Kidney capillary endothelial cell (primary cell): ENCODE measurements at places on chromosomes 5 and 9.

GRCh38 chr9:114258866-114259797 lies 63.8 kb upstream of the ORM1 start:
- no peak for DNase-seq

GRCh38 chr9:111922324-111923013 lies 25.9 kb downstream of the UGCG start:
- DNase-seq: no peak

DNA sequence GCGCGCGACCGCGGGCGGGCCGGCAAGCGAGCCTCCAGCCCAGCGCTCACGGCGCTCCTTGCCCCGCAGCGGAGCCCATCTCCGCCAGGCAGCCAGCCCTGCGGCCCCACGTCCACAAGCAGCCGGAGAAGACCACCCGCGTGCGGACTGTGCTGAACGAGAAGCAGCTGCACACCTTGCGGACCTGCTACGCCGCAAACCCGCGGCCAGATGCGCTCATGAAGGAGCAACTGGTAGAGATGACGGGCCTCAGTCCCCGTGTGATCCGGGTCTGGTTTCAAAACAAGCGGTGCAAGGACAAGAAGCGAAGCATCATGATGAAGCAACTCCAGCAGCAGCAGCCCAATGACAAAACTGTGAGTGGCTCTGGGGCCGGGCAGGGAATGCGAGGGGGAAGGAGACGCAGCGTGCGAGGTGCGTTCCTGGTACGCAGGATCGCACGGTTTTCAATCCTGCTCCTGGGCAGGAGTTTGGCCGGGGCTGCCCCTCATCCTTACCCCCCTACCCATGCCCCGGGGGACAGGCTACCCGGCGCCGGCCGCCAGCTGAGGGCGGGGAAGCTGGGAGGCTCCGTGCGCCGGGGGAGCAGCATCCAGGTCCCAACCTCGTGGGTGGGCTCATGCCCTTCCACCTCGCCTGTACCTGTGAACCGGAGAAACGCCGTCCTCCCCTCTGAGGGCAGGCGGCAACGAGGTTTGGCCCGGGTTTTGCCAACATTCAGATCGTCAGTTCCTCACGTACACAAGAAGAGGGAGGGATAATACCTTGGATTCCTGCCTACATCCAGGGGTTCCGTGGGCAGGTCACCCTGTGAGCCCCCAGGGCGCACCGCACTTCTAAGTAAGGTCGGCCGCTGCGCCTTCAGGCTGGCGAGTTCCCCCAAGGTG lies 6.6 kb downstream of the ISL1 start:
- DNase-seq: no peak

GRCh38 chr9:69194702-69195418 lies 20.8 kb downstream of the TJP2 start:
- no peak for DNase-seq

- DNase-seq: no peak
Measured at GRCh38 chr9:129687391-129687790, 21.9 kb downstream of the PRRX2 start.

DNA sequence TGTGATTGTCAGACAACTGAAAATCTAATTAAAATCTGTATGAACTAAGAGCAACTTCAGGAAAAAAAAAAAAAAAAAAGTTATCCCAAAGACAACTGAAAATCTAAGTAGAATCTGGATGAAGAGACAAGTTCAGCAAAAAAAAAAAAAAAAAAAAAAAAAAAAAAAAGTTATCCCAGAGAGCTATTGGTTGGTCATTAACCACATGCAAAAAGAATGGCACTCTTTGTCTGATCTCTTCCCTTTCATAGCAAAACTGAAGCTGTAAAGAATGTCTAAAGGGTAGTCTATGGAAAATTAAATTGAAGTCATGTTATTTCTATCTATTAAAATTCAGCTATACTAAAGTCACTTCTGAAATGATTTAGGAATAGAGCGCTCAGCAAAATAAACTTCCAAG lies 32.9 kb downstream of the STRBP start:
- no peak for DNase-seq

DNA sequence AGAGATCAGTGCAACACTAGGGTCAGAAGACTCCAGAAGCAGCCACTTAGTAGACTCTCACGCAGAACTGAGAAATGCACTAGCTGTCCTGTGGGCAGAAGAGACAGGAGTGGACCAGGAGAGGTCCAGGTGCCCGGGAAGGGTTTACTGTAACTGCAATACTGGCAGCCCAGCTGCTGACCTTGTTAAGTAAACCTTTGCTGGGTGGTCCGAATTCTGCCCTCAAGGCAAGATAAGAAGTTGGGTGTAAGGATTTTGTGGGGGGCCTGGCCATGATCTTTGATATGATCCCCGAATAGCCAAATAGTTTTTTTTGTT lies 91.3 kb downstream of the PDE6A start:
- DNase-seq: no peak

DNA sequence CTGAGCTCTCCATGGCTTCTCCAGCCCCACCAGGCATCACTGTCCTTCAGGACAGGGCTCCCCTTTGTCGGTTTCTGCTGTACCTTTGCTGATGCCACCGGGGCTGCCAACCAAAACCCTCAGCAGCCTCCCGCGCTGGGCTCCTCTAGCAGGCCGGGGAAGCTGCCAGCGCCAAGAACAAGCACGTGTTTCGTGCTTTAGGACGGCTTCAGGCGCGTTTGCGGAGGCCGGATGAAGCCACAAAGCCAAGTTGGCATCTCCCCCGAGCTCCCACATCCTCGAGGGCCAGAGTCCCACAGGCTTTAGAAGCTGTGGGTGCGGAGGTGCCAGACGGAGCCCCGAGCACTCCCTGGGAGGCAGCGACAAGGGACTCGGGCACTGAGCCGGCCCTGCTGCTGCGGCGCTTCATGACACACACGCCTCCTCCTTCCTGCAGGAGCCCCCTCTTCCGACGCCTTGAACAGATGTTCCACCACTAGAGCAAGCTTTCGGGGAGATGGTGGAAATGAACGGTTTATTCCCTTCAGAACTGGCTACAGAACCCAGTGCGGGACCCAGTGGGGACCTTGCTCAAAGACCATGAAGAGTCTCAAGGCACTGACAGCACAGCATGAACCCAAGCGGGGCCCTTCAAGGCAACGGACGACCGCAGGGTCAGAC lies 36.7 kb downstream of the SARDH start:
- no peak for DNase-seq

DNA sequence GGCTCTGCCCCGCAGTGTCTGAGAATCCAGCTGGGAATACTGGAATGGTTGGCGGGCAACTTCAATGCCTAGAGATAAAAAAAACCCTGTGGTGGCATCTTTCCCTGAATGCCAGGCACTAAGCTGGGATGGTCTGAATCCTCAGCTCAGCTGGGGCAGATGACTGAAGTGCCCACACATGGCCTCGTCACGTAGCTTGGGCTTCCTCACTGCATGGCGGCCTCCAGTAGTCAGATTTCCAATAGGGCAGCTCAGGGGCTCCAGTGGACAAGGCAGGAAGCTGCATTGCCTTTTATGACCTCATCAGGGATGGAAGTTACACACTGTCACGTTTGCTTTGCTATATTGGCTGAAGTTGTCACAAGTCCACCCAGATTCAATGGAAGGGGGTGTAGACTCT lies 24.3 kb upstream of the FUBP3 start:
- no peak for DNase-seq

- DNase-seq: no peak
Measured at GRCh38 chr9:97438666-97439065, 26.8 kb downstream of the TDRD7 start.

DNA sequence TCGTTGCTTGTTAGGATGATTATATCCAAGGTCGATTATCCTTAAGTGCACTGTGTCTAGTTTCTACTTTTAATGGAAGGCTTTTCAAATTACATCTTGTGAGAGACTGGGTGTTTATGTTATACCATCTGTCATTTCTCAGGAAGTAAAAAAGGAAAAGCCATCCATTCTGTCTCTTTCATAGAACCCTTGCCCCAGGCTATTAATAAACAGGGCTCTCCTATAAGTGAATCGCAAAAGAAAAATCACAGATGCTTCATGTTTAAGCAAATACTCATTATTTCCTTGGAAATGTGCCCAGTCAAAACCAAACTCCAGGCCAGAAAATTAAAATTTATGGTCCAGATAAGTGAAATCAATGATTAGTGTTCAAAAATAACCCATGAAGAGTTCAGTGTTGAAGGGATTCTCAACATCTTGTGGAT lies 58.1 kb downstream of the STARD4 start:
- no peak for DNase-seq

- no peak for DNase-seq
Measured at GRCh38 chr9:101727612-101728524, 10.6 kb downstream of the GRIN3A start.

DNA sequence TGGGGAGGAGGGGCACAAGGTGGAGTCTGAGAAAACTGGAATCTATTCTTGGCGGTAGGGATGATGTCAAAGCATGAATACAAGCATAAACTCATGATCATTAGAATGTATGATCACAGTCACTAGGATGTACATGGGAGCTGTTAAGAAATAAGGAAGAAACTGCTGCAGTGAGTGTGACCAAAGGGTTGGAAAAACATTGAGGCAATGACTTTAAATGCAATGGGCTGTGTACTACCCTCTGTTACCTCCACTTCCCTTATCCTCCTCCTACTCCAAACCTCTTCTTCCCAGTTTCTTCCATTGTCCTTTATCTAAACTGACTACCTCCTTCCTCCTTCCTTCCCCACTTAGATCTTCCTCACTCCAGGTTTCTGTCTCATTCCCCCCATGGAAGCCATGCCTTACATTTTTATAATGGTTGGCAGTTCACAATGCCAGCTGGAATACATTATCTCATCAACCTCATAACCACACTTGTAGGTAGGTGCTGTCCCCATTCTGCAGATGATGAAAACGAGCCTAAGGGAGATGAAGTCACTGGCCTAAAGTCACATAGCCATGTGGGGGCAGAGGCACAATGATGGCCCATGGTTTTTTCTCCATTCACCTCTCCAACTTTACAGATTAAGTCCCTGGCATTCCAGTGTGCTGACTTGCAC lies 21.9 kb upstream of the TNFSF15 start:
- no peak for DNase-seq

DNA sequence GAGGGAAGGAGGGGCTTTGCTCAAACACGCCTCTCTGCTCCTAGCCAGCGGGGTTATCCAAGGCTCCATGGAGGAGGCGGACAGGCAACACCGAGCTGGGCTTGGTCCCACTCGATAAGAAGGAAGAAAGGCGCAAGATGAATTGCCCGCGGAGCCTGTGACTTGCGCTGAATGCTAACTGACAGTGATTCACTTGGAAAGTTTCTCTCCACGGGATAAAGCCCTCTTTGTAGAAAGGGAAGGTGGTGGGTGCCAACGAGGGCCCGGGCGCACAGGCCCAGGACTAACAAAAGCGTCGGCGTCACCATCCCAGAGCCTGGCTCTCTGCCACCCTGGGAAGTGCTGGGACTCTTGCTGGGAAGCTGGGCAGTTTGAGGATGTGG lies 76.0 kb downstream of the VAV2 start:
- no peak for DNase-seq

DNA sequence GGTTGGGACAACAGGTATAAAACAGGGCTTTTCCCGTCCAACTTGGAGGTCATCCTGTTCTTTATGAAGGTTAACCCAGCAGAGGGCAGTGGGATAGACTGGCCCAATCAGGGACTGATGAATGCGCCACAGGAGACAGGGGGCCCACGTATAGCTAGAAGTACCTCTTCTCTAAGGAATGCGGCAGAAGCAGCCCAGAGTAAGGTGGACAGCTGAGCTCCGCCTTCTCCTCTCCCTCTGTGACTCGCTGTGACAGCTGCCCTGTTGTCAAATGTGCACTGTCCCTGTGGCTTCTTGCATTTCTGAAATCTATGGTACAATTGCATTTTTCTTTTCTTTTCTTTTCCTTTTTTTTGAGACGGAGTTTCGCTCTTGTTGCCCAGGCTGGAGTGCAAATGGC lies 306.6 kb downstream of the FBXL7 start:
- no peak for DNase-seq

DNA sequence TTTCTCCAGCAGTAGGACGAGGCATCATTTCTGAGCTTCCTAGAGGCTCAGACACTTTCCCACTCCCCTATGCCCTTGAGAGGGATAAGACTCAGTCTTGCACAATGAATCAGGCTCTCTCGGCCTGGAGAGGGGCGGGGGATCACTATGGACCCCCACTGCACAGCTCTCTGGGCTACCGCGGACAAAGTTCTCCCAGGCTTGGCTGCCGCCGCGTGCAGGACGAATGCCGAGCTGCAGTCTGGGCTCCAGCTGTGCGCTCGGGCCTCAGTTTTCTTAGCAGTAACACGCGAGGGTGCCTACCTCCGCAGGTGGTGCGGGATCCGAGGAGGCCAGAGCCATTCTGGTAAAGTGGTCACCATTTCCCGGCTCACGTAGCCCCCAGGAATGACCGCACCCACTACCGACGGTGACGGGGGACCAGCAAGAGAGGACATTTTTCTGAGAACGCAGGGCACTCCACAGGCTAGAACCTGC lies 3.4 kb upstream of the MYORG start:
- no peak for DNase-seq

DNA sequence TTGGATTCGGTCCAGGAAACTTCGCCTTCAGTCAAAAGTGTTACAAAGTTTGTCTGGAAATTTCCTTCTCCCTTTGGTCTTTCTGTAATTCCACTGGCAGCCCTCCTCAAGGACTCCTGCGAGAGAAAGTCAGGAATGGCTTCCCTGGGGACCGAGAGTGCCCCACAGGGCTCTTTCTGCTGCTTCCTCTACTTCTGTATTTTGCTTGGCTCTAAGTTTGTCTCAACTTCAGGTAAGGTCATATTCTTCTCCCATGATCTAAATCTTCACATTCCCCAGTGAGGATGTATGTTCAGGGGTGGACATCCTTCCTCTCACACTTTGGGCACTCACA lies 10.3 kb upstream of the RIOK2 start:
- DNase-seq: no peak

GRCh38 chr5:135009736-135010501 lies 24.1 kb downstream of the PITX1 start:
- no peak for DNase-seq

DNA sequence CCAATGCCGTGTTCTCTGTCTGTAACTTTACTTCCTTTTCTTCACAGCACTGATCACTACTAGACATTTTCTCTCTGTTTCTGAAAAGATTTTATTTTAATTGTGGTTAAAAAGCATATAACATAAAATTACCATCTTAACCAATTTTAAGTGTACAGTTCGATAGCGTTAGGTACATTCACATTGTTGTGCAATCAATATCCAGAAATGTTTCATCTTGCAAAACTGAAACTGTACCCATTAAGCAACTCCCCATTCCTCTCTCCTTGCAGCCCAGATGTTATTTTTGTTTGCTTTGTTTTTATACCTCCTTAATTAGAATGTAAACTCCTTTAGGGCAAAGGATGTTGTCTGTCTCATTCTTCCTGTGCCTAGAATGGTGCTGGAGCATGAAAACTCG lies 47.5 kb downstream of the COL27A1 start:
- DNase-seq: no peak

GRCh38 chr9:114720086-114720676 lies 38.2 kb upstream of the TEX48 start:
- no peak for DNase-seq
